ENCODE measurements at places on chromosomes 5 and 9. TPM values are rescaled to one million over a fixed set of nuclear protein-coding genes. Genes with fewer than 3 reads are reported as not detected.

LCN1 gene
- not detected for total RNA-seq

TMEM171 gene
- total RNA-seq, result 1.2 TPM

F12 gene
- 0.25 TPM for total RNA-seq

SMIM33 gene
- total RNA-seq, result not detected

IRX2 gene
- total RNA-seq, result 0.62 TPM

ENTPD2 gene
- not detected for total RNA-seq

LMX1B gene
- not detected for total RNA-seq

CDK7 gene
- 40.3 TPM for total RNA-seq

ANKRD18B gene
- under 0.01 TPM for total RNA-seq

TNFSF15 gene
- total RNA-seq, result 0.19 TPM

TMEM252 gene
- not detected for total RNA-seq

RNF44 gene
- total RNA-seq, result 1.2 TPM

CCDC183 gene
- 0.26 TPM for total RNA-seq

IFNK gene
- not detected for total RNA-seq

OLFML2A gene
- total RNA-seq, result 0.13 TPM

IFNA14 gene
- not detected for total RNA-seq

FOXD4 gene
- 0.06 TPM for total RNA-seq

NDUFAF2 gene
- 34.3 TPM for total RNA-seq

ACSL6 gene
- 0.25 TPM for total RNA-seq

KCNV2 gene
- total RNA-seq, result not detected

BSPRY gene
- not detected for total RNA-seq

INSL6 gene
- total RNA-seq, result not detected

ANKRD18A gene
- 0.13 TPM for total RNA-seq

IFNA17 gene
- not detected for total RNA-seq

STKLD1 gene
- 0.79 TPM for total RNA-seq

MSMP gene
- total RNA-seq, result 0.31 TPM

ANKRD55 gene
- not detected for total RNA-seq

CPLANE1 gene
- 16.8 TPM for total RNA-seq

ACTBL2 gene
- not detected for total RNA-seq

ATP6V1G1 gene
- total RNA-seq, result 138 TPM

SLC46A2 gene
- total RNA-seq, result not detected

SOHLH1 gene
- total RNA-seq, result not detected

RANBP3L gene
- 0.31 TPM for total RNA-seq

TTC33 gene
- 15.7 TPM for total RNA-seq

WNT8A gene
- total RNA-seq, result not detected

NTRK2 gene
- 0.62 TPM for total RNA-seq

HIGD2A gene
- total RNA-seq, result 32.6 TPM

CXXC5 gene
- total RNA-seq, result 166 TPM

MYOT gene
- total RNA-seq, result not detected

MLANA gene
- total RNA-seq, result not detected

TCF7 gene
- 2.8 TPM for total RNA-seq

All from aortic smooth muscle cell (primary cell).